ENCODE measurements at places on chromosomes 12 and 14.

GRCh38 chr12:83634726-83635267, 948.1 kb downstream of the TMTC2 start:
- no peak for DNase-seq

DNA sequence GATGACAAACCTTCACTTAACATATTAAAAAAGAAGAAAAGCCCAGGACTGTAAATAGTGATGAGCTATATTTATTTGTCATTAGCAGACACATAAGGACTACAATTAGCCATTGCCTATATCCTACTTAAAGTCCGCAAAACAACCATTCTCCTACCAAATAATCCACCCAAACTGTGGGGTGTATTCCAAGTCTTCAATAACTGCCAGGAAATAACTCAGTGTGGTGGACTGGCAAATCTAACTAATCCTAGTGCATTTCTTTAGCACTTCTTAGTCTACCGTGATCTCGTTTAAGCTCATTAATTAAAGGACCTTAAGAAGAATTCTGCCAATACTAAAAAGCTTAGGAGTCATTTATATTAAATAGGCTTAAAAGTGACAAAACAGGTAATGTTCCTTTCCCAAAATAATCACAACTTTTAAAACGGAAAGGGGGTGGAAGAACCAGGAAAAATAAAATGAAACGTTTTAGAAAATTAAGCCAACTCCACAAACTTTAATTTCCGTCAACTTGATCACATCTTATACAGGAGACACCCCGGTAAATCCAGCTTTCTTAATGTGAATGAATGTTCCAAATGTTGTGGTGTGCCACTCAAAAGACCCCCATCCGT, 1.8 kb downstream of the NOVA1 start:
- DNase-seq = no peak

- DNase-seq = no peak
Observed at GRCh38 chr12:119838826-119839600, 38.1 kb downstream of the CIT start.

DNA sequence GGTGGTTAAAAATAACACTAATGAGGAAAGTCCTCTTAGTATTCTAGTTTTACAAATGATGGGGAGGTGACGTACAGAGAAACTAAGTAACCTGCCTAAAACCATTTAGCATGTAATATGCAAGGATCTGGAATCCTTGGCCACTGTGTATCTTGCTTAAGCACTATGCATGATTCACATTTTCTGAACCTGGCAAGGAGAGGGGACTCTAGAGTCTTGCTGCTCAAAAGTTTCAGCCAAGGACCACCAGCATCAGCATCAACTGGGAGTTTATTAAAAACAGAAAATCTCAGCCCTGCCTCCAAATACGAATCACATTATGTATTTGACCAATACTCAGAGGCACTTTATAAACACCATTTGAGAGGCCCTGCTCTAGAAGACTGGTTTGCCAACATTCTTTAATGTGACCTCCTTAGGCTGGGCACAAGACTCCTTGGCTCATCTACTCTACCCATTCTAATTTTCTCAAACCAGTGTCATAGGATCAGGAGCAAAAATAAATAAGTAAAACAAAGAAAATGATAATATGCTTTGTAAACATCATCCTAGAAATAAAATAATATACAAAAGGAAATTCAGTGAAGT, 52.9 kb downstream of the ABCC9 start:
- no peak for DNase-seq

DNA sequence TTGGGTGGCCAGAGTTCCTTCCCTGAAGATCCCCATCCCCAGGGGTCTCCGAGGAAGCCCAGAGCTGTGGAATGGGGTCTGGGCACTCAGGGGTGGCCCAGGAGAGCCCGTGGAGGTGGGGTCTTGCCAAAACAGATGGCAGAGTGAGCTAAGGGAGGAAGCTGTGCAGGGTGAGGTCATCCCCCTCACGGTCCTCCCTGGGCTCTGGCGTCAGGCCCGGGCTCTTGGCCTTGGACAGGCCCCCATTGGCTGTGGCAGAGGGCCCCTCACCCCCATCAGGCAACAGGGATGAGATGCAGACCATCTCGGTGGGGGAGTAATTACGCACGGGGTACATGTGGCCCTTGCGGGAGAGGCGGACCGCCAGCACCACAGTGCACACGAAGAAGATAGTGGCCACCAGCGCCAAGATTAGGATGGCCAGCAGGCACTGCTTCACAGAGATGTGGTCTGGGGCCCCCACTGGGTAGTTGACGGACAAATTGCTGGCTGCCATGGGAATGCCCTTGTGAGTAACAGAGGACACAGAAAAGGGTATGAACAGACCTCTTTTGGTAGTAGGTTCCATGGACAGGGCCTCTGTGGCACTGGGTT, 10.7 kb downstream of the SELPLG start:
- DNase-seq = no peak

- no peak for DNase-seq
Observed at GRCh38 chr12:13339538-13339937, 143.0 kb downstream of the EMP1 start.
